ENCODE measurements at places on chromosomes 3 and 15.

GRCh38 chr3:120907659-120908029, 361 bp upstream of the STXBP5L start:
- DNase-seq: no peak

GRCh38 chr3:46852334-46852720, 10.9 kb downstream of the MYL3 start:
- DNase-seq: no peak

- no peak for DNase-seq
Measured at GRCh38 chr3:55014081-55014480, 86.2 kb upstream of the LRTM1 start.

- DNase-seq: no peak
Measured at GRCh38 chr15:38149315-38149714, 103.3 kb upstream of the SPRED1 start.

DNA sequence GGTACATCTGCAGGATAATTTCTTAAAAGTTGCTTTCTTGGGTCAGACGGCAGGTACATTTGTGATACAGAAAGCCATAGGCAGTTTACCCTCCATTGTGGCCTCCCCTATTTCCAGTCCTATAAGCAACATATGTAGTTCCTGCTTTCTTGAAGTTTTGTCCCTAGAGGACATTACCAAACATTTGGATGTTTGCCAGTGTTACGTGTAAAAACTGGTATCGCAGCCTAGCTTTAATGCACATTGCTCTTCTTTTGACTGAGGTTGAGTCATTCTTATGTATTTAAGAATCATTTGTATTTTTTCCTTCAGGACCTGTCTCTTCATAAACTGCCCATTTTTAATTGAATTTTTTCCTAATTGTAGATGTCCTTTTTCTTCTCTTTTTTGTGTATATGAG, 114.3 kb downstream of the DIPK2A start:
- no peak for DNase-seq

GRCh38 chr3:125300416-125300815, 74.7 kb downstream of the ZNF148 start:
- DNase-seq: no peak

GRCh38 chr3:41627477-41628087, 334.3 kb downstream of the ULK4 start:
- DNase-seq: no peak

- no peak for DNase-seq
Measured at GRCh38 chr3:194308601-194309449, 42.3 kb downstream of the CPN2 start.

- no peak for DNase-seq
Measured at GRCh38 chr15:68023307-68024101, 30.6 kb upstream of the PIAS1 start.

GRCh38 chr3:180290300-180290699, 253.6 kb upstream of the PEX5L start:
- DNase-seq: no peak

DNA sequence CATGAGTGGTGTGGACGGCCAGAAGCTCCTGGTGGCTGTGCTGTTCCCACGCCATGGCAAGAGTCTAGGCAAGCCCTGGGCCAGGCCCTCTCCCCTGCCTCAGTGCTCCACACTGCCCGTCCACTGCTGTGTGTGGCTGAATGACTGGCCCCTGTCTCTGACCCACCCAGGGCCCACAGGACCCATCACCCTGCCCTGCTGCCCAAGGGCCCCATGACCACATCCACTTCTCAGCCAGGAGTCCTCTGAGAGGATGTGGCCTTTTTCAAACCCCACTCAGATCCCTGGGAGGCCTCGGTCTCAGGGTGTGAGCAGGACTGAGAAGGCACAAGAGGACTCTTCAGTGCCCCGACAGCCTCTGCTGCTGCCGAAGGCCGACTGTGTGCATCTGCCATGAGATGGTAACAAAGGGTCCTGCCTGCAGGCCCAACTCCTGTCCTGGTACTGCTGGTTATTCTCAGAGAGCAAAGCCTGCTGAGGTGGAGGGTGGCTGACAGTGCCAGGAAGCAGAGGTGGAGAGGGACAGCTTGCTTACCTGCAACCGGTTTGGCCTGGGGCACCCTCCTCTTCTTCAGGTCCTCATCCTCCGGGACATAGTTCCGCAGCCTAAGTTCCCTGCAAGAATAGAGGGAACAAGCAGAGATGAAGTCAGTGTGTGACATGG, 47.5 kb downstream of the PTH1R start:
- DNase-seq: no peak

GRCh38 chr3:120741837-120742197, 499 bp downstream of the RABL3 start:
- no peak for DNase-seq

DNA sequence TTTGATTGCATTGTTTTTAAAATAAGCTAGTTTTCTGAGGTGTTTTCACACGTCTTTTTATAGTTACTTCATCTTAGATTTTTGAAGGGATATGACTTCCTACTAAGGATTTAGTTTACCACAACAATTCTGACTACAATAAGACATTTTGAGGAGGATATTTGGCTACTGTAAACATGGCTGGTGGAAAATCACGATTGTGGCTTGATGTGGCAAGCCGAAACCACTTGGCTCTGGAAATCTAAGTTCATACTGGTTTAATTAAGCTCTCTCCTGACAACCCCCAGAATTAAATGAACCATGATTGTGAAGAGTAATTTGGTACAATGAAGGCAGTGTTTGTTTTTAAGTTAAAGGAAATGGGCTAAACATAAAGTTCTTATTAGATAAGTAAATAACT, 30.8 kb downstream of the ST3GAL6 start:
- DNase-seq: no peak

DNA sequence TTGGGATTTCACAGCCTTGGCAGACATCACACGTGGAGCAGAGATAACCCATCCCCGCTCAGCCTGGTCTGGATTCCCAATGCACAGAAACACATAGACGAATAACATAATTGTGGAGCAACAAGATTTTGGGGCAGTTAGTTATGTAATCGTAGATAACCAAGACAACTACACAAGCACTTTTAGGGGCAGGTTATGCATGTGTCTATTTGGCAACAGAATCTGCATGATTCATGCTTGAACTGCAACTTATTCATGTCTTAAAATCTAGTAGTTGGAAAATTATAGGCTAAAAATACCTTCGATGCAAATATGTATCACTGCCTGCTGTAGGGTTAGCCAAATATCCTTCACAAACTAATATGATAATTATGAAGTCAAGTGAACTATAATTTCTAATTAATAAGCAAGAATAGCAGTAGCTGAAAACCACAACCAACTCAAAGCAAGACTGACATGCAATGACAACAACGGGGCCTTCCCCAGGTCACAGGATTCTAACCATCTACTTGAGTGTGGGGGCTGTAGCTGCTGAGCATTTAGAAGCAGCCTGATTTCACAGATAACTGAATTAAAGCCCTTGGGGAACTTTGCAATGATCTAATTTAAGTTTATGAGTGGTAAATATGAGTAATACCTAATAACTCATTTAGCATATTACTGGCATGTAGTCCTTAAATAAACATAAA, 31.1 kb downstream of the DGKG start:
- DNase-seq: no peak

DNA sequence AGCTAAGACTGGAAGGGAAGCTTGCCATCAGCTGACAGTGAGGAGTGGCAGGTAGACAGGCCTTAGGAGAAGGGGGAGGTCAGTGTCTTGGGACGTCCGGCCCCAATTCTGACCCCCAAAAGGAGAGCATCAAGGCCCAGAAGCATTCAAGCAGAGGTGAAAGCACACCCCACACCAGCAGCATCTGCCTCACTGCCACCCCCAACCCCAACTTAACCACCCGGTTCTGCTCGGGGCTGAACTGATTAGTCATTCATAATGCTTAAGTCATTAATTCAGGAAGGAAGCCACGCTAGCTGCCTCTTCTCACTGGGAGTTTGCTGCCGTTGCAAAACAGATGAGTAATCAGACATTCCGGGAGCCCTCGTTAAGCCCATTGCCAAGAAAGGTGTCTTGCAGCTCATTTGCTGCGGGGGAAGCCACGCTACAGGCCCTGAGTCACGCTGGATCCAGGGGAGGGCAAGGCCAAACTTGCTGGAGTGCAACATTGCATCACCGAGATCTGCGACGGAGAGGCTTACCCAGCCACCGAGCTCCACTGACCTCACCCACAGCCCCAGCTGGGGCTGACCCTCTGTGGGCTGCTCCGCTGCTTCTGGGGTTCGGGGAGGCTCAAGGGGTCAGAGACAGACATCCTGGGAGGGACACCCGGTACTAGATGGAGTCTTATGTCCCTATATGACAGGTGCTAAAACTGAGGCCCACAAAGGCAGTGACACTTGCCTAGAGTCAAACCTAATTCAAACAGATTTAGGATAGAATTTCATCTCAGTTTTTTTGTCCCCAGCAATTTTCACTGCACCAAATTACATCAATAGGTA, 46.4 kb upstream of the HES1 start:
- peak; percentile 99 for DNase-seq

DNA sequence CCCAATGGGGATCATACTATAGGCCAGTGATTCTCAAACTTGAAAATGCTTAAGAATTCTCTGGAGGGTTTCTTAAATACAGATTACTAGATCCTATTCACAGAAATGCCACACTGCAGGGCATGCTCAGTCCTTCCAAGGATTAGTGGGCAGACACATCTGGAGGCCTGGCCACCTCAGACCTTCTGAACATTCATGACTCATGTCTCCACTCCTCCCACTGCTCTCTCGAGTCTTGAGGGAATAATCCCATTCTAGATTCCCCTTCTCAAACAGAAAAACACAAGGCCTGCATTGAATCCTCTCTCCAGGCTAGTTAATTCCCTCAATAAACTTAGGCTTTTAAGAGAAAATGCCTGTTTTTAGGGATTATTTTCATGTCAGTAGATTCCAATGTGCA, 22.1 kb downstream of the ZNF621 start:
- no peak for DNase-seq

GRCh38 chr3:146491303-146491702, 21.9 kb upstream of the PLSCR2 start:
- DNase-seq: no peak

GRCh38 chr15:74426404-74427281, 7.1 kb downstream of the SEMA7A start:
- DNase-seq: no peak

DNA sequence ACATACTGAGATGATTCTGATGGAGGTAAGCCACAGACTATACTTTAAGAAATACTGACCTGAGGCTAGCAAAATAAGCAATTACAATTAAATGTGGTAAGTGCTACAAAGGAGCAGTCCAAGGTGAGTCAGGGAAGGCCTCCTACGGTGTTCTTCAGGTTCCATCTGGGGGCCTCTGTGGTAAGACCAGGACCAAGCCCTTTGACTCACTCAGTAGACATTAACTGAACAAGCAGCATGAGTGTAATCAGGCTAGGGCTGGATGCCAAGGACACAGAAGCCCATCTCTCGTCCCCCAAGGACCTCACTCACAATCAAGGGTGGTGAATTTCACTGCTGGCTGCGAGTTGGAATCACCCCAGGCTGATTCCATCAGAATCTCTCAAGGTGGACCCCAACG, 37.3 kb downstream of the DZIP1L start:
- DNase-seq: no peak

DNA sequence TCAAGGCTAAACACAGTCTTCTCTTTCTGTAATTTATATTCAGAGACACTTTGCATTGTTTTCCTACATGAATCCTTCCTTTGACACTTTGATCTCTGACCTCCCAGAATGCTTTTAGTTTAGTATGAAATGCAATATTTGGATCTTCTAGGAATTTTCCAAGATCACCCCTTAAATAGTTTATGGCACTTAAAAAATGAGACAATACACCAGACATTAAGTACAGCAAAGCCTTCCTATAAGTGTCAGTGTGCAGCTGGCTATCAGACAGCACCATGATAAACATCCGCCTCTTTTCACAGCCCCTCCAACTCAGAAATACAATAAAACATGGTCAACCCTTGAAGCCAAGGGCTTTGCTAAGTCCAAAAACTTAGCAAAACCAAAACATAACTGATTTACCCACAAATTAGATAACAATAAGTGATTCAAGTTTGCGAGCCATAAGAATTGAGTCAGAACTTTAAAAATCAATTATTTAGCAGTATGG, 304.4 kb upstream of the LRRFIP2 start:
- DNase-seq: no peak

DNA sequence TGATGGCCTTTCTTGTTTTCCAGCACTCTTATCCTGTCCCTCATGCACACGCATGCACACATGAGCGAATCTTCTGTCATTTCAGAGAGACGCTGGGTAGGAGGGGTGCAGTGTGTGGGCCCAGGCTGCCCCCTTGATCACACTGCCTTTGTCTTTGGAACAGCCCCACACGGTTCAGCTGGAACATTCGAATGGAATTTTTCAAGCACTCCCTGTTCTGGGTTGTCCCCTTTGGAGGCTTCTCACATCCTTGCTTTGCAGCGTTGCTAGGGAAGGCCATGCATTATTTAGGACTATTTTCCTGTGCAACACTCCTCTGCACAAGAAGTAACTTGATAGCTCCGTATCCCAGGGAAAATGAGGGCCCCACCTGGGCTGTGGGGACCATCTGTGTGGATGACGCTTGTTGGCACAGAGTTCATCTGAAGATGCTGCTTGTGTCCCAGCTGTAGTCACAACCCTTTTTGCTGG, 78.4 kb downstream of the SPSB4 start:
- no peak for DNase-seq

GRCh38 chr15:94164202-94164807, 67.1 kb upstream of the MCTP2 start:
- peak; percentile 81 for DNase-seq

GRCh38 chr15:67820992-67821783, 4.1 kb upstream of the SKOR1 start:
- DNase-seq: peak; percentile 53

DNA sequence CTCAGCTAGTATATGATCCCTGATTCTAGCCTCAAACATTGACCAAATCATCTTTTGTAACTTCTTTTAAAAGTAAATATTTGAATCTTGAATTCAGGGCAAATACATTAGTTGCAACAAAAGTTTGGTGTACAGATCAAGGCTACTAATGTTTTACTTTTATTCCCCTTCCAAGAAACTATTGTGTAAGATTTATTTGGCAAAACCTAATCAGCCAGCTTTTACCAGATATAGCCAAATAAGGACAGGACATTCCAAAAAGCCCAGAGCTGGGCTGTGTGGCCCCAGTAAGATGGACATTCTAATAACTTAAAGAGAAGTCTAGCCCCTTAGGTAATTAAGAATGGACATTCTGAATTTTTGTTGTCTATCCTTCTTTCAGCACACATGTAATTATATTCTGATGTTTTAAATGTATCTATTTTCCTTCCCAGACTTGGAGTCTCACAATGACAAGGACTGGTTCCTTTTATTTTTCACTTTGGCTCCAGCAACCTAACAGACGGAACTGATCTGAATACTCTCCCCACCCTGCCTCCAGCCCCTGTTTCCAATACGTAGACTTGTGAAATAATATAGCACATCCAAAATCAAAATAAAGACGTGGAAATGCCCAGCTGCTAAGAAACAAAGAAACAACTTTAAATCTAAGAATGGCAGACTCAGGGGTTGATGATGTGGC, 48.1 kb downstream of the STARD5 start:
- no peak for DNase-seq

GRCh38 chr3:194758716-194759115, 73.0 kb downstream of the FAM43A start:
- no peak for DNase-seq

GRCh38 chr3:128800241-128801187, 74.5 kb downstream of the RAB7A start:
- no peak for DNase-seq

Data from mesendoderm (in vitro differentiated cells).